A549 treated with dexamethasone at 1 μM for 4 hours (cell line): ENCODE measurements at places on chromosomes 13 and 19. TPM values are rescaled to one million over a fixed set of nuclear protein-coding genes. Genes with fewer than 3 reads are reported as not detected.

Gene PVR
- 102 to 134 TPM (median 128 TPM) in 5 replicates for total RNA-seq

Gene ZNF844
- 0.01 TPM in 1 of 5 replicates, not detected in the others for total RNA-seq

Gene LILRA1
- total RNA-seq = not detected in 5 replicates

Gene VSTM2B
- total RNA-seq = 0.09 TPM in 1 of 5 replicates, not detected in the others

Gene TEKTIP1
- not detected in 5 replicates for total RNA-seq

Gene F7
- 0.05 to 0.16 TPM (median 0.07 TPM) in 5 replicates for total RNA-seq

Gene CCDC194
- not detected in 5 replicates for total RNA-seq

Gene DEDD2
- 43.9 to 67.3 TPM (median 59.2 TPM) in 5 replicates for total RNA-seq

Gene ZNF91
- 0.10 to 0.31 TPM (median 0.26 TPM) in 5 replicates for total RNA-seq

Gene PCDH20
- total RNA-seq = not detected in 5 replicates

Gene ETV2
- 1.3 to 3.2 TPM (median 2.8 TPM) in 5 replicates for total RNA-seq

Gene LSM4
- 216 to 242 TPM (median 226 TPM) in 5 replicates for total RNA-seq
